ENCODE measurements at places on chromosomes 2 and 18.

GRCh38 chr18:70428439-70428838, 139.6 kb downstream of the SOCS6 start:
- DNase-seq, result no peak

DNA sequence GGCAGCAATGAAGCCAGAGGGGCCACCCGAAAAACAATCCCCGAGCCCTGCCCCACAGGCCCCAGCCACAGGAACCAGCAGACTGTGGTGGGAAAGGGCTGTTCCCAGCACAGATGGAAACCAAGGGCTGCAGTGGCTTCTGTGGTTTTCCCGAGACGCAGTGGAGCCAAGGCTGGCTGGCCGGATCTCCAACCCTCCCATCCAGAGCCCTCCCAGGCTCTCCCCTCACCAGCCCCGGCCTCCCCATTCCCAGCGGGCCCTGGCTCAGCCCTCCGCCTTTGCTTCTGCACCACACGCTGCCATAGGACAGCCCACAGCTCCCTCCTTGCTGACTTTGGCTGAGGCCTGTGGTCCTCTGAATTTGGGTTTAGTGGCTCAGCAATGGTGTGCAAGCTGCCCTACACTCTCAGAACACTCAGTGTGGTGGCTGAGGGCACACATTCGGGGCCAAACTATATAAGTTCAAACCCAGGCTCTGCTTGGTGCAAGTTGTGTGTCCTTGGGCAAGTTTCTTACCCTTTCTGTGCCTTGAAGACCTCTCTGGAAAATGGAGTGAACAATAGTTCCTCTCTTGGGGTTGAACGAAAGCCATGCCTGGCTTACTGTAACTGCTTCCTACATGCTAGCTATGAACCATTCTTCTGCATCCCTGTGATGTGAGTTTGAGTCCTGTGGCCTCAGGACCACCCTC, 200.1 kb downstream of the SMAD7 start:
- no peak for DNase-seq

DNA sequence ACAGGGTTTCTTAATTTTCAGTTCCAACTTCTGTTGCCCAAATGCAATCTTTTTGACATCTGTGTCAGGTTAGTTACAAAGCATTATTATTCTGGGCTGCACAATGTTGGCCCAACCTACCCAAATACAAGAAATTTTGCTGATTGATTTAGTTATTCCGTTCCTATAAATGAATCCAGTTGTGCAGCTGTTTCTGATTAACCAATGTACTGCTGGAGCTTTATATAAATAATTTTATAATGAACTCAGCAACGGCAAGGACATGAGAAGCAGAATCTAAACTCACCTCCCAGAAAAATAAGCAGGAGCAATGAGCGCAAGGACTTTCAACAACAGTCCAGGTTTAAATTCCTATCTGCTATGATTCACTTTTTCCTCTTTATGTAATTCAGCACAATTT, 76.3 kb upstream of the WIPF1 start:
- no peak for DNase-seq

DNA sequence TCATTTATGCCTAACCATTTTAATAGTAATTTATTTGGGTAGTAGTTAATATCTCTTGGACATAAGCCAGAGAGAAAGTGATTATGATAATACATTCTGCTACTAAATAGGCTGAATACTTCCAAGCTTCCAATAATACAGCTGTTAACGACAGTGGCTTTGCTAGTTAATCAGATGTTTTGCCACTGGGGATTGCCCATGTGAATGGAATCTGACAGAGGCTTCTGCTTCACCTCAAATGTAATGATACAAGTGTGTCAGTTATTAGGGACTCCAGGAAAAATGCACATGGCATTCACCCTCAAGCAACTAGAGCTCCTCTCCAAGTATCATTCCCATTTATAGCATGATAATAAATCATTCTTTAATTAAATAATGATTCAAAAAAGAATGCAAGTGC, 185.0 kb upstream of the TMEFF2 start:
- no peak for DNase-seq

DNA sequence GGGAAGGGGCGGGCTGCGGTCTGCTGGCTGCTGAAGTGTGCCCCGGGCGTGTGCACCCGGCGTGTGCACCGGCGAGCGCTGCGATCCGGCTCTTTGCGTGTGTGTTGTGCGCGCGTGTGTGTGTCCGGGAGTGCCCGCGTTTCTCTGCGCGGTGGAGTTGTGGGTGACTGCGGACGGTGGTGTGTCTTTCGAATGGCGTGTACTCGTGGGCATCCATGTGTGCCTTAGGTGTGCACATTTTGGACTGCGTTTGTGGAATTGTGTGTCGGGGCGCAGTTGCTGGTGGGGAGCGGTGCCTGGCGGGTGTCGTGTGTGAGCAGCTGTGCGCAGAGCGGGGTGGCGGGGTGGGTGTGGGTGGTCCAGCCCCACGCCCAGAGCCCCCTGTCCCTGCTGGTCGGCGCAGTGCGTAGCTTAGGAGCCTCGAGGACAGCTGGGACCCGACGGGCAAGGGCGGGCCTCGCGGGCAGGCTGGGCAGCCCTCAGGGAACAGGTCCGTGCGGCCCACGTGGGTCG, 533 bp downstream of the HPCAL1 start:
- no peak for DNase-seq

GRCh38 chr2:235668782-235669181, 174.9 kb downstream of the AGAP1 start:
- DNase-seq, result no peak

DNA sequence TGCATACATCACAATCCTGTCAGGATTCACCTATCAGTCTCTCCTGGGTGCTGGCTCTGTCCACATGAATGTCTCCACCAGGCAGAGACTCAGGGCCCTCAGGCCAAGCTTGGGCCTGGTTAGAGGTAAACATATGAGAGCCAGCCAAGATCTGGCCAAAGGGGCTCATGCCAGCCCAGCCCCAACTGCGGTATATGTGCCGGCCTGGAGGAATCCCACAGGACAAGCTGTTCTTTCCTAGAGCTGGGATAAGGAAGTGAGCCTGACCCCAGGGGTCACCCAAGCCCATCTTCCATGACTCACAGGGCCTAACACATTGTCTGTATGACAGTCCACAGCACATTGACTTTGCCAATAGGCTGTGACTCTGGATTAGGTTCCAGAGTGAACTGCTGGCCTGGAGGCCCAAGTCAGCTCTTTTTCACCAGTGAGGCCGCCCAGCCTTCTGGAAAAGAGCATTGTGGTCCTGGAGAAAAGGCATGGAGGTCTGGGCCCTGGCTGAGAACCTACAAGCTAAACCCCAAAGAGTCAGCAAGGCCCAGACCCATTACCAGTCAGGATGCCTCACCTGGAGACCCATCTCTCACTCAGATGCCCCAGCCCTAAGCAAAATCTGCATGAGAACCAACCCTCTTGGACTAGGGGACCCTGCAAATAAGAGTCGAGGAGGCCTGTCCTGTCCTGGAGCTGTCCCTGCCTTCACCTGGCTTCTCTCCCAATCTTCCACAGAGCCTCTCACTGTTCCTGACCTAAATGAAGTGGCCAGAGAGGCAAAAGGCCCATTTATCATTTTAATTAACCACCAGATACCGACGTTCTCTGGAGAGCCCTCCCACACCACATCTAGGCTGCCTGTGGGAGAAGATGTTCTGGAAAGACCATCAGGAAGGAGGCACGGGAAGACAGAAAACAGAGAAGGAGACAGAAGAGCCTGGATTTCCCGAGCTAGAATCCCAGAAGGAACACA, 120.9 kb upstream of the PKDCC start:
- DNase-seq, result peak; percentile 71

GRCh38 chr2:170883683-170884082, 45.4 kb upstream of the GORASP2 start:
- no peak for DNase-seq

DNA sequence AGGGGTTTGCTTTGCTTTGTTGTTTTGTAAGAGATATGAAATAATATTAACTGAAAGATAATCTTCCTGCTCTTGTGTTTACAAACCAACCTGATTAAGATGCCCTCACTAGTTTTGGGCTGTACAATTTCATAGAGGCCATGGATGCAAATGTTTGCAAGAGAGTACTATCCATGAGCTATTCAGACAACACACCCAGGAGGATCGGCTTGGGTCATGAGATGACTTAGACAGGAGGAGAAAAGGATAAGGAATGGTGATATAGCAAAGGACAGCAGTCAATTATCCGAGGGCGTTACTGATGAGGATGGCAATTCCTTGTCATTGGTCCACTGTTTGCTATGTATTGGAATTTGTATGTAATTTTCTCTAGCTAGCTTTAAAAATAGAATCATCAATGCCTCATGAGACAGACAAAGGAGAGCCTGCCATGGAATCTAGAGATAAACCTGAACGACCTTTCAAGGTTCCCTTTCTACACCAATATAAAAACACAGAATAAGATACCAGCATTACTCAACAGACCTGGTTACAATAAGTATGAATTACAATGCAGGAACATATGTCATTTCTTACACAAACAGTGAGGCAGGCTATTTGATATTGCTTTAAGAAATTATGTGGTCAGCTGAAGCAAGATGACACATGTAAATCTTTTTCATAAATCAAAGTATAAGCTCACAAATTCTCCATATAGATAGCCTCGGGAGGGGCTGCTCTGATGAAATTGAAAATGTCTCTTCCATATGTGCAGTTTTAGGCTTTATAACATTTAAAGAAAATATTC, 54.4 kb upstream of the SOS1 start:
- DNase-seq, result no peak

DNA sequence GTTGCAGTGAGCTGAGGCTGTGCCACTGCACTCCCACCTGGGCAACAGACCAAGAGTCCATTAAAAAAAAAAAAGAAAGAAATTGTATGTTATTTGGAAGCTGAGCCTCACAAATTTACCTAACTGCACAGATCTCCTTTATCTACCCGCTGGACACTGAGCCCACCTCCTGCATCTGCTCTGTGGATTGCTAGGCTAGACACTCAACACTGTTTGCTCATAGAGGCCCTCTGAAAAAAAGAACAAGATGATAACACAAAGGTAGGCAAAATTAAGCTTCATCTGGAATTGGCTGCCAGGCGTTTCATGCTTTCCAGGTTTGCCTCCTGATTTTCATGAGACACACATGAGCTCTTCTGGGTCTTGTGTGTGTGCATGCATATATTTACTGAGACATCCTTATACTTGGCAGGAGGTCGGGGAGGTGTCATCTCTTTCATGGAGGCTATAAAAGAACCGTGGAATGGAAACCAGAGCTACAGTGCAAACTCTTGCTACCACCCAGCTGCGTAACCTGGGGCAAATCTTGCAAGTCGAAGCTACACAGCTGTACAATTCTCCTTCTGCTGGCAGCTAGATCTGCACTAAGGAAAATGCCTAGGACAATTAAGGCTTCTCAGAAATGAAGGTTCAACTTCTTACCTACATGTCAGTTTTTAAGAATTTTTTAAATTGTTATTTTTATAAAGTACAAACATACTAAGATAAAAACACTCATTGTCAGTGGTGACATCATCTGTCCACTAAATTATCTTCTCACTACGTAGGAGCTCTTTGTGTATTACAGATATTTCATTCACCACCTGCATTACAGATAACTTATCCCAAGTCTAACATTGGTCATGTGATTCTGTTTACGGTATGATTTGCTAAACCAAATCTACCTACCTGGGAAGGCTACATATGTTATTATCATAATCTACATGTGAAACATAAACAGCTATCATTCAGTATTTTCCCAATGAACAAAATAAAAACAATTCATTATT, 63.1 kb downstream of the CABYR start:
- DNase-seq, result no peak

GRCh38 chr2:141595316-141595920, 535.4 kb downstream of the LRP1B start:
- no peak for DNase-seq

- DNase-seq, result no peak
These were observed 68.6 kb downstream of the ZC3H6 start for GRCh38 chr2:112343827-112344585.

DNA sequence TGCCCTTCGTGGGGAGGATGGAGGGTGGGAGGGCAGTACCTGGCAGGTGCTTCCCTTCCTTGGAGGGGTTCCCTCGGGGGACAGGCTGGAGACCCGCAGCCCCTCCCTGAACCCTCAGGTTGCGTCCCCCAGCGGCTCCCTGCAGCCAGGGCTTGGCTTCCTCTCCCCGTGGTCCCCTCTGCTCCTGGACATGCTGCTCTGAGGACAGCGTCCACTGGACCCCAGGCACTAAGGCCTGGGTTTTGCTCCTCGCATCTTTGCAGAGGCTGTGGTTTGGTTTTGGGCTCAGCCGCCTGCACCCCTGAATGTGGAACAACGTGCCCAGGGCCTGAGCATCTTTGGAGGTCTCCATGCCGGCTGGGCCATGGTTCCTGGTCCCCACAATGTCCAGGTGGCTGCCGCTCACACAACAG, 133.5 kb downstream of the PTGR3 start:
- no peak for DNase-seq

DNA sequence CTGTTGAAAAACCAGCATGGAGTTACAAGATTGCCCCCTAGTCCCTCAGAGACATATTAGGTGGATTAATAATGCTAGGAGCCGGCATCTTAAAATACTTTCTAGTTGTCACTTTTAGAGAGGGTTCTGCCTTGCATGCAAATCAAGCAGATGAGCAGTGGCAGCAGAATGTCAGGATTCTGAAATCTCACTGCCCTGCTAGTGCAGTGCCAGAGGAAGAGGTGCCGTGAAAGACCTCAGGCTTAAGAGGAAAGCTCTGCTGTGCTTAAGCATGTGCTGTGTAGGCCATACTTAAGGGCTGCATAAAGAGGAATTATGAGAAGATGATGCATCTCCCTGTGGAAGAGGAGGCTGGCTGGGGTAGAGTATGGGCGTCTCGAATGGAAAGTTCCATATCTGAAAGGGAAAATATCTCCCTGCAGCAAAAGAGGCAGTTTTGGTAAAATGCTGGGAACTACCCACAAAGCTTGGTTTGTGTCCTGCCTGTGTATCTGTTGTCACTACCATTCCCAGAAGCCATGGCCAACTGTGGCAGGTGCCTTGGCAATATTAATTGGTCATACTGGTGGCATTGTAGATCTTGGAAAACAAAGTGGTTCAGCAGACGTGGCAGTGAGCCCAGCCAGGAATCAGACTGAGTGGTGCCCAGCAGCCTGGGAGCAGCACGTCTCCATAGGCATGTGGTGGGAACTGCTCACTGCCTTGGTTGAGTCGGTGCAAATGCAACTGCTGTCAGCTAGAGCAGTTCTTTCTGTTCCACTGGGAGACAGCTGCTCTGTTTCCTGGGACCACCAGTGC, 131.9 kb downstream of the EVA1A start:
- DNase-seq, result no peak
